Kidney glomerular epithelial cell (primary cell): ENCODE measurements at places on chromosomes 7 and 10.

GRCh38 chr10:125238682-125239081 lies 78.3 kb upstream of the CTBP2 start:
- DNase-seq: no peak

DNA sequence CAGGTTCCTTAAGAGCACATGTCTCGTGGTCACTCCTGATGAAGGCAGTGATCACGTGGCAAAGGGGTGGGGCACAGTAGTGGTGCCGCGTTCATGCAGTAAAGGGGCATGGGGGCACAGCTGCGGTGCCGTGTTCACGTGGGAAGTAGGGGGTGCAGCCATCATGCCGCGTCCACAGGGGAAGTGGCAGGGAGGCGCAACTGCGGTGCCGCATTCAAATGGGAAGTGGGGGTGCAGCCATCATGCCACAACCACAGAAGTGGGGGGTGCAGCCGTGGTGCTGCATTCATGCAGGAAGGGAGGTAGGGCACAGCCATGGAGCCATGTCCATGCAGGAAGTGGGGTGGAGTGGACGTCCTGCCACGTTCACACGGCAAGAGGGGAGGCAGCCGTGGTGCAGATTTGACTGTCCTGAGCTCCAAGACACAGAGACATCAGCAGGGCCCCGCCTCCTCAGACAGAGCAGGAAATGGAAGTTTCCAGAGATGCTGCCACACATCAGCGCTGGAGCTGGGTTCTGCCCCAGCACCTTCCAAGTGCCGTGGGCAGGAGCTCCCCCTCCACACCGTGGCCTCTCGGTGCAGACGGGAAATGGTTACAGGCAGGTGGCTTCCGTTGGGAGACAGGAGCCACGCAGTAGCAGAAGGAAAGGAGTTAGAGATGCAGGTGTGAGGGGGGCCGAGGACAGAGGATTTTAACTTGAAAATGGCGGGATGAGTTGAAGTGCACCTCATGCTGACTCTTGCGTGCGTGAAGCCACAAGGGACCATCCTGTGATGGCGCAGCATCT lies 95.0 kb upstream of the DDC start:
- DNase-seq: no peak

- DNase-seq: no peak
Measured at GRCh38 chr7:110179037-110179436, 911.9 kb upstream of the LRRN3 start.

DNA sequence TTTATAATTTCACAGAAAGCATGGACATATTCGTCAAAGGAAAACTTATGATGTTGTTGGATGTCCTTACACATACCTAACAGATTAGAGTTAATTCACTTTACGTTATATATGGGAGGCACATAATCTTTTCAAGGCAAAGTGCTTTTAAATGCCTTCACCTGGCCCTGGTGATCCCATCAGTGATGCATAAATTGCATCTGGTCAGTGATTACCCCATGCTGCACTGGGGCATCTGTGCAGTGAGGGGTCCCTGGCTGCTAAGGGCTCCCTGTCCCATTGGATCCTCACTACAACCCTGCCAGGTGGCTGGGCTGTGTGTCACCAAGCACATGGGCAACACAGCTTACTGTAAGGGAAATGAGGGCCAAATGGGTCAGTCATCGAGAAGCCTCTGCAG lies 441.1 kb downstream of the RPS24 start:
- no peak for DNase-seq

DNA sequence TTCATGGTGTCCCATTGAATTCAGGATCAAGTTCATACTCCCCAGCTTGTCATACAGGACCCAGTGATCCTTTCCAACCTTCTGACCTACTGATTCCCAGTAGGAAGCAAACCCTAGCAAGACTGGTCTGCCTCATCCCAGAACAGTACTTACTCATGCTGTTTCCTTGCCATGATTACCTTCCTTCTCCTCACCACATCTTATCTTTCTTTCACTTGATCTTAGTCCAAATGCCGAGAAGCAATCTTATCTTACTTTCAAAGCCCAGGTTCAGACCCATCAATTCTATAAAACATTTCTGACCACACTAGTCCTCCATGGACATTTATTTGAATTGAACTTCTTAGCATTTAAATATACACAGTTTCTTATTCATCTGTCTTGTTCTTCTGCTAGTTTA lies 26.6 kb upstream of the ATRNL1 start:
- no peak for DNase-seq

- peak; percentile 63 for DNase-seq
Measured at GRCh38 chr10:30581779-30582380, 47.7 kb downstream of the LYZL2 start.

DNA sequence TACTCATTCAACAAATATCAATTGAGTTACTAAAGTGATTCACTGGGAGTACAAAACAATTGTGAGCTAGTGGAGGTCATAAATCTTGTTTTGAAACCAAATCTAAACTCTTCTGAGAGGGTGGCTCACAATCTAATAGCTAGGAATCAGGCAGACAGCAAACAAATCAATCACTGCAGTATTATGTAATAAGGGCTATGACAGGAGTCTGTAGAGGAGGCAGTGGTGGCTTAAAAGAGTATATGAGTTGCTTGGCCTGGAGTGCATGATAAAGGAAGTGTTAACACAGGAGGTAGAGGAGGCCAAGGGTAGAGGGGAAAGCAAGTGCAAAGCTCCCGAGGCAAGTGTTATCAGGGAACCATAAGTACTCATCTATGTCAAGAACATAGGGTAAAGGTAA lies 16.5 kb downstream of the MYPN start:
- no peak for DNase-seq

- no peak for DNase-seq
Measured at GRCh38 chr7:80977751-80978150, 58.9 kb upstream of the SEMA3C start.

DNA sequence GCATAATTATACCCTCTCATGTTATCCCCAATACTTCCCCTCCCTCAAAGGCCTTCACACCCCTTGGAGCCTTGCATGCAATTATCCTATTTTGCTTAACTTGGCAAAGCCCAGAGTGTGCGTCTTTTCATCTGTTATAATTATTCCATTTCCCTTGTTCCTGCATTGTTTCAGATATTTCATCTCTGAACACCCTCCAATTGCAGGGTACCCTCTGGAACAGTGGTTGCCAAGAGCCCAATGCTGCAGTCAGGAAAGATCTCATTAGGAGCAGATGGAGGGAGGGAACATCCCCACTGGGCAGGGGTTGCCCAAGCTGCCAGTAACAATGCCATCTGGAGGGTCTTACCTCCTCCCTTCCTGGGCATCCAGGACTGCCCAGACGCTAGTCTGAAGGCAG lies 18.4 kb upstream of the GOLGA7B start:
- no peak for DNase-seq

DNA sequence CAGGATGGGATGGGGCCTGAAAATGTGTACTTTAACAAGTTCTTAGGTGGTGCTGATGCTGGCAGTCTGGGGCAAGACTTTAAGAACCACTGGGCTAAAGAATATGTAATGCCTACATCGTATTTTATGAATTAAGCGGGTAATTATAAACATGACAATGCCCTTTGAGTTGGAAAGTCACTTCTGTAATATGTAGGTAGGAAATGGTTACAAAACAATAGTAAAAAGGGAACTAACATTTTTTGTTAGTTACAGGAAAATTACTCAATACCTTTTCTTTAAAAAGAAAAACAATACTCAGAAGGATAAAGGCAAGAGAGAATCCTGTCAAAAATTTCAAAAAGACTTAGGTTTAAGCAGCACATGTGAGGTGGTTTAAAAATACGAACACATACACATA lies 48.3 kb upstream of the STEAP4 start:
- no peak for DNase-seq

DNA sequence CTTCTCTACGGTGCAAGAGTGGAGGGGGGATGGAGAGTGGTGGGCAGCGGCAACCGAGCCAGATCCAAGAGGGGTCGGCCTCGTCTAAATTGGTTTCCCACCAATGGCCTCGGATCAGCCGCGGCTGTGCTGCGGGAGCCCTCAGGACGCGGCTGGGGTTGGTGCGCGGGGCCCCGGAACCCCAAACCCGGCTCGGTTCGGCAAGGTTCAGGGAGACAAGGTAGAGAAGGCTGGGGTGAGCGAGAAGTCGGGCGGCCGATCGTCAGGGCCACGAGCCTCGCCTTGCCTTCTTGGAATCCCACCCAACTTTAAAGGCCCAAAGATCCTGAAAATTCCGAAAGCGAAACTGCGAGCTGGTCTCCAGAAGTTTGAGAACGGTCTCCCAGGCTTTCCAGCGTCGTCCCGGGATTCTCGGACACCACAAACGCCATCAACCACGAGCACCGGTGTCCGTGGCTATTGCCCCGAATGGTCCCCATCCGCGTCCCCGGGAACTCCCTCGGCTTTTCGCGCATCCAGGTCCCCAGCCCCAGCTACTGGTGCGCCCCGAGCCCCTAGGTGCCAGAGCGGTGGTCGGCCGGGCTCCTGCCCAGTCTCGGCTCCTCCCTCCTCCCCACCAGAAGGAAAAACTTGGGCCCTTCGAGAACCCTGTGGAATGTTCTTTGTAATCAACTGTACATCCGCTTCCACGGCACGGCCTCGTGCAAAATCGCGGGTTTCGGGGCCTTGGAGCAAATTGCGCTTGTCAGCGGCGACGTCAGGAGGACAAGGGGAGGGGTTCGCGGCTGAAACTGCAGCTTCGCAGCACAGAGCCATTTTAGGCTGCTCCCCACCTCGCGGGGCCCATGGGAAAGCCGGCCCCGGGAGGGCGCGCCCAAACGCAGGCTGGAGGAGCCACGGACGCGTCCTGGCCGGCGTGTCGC lies 3.2 kb downstream of the SFMBT2 start:
- DNase-seq: no peak

DNA sequence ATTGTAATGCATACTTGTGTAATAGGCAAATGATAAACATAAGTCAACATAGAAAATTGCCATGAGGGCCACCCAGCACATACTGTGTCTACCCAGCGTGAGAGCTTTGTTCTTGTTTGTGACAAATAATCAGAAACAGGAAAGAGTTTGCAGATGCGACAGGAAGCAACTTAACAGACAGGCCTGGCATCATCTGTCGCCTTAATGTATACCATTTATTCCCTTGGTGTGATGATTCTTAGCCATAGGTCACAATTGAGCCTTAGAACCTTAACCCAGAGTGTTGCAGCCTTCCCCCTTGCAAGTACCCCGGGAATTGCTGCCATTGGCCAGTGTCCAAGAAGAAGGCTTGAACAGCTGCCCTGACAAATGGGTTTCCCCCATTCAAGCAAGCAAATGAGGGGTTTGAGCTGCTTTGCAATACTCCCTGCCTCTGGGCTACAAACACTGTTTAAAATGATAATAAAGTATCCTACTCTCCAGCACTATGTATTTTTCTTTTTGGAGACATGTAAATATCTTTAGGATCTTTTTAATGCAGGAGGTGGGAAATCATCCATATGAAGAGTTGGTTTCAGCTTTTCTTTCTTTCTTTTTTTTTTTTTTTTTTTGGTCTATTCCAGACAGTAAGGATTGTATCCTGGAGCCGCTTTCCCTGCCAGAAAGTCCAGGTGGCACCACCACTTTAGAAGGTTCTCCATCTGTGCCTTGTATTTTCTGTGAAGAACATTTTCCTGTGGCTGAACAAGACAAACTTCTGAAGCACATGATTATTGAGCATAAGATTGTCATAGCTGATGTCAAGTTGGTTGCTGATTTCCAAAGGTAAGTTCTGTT lies 80.0 kb downstream of the ZNF277 start:
- DNase-seq: no peak
